H1 (cell line): ENCODE measurements at places on chromosomes 11 and 22. TPM values are rescaled to one million over a fixed set of nuclear protein-coding genes. Genes with fewer than 3 reads are reported as not detected.

DNA sequence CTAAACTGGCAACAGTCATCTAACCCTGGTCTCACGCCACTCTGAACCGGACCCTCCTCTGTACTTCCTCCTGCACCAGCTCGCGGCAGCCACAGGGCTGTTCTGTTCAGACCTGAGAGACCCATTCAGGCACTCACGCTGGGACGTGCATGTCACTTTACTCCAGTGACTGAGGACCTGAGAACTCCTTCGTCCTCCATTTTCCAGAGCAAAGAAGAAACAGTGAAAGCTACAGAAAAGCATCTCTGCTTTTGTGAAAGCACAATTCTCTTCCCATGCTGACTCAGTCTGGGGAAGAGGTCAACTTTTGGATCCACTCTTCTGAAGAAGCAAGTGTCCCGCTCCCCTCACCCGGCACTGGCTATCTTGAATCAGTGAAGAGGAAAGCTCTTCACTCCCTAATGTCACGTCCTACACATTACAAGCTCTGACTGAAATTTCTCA is 24.5 kb downstream of the PISD start:
- no peak for DNase-seq
- H3K27me3 ChIP-seq, result no peaks in the 10 kb centered on the region
- no peaks in the 10 kb centered on the region for H3K4me1 ChIP-seq
- no peak overlapping the region for H3K4me3 ChIP-seq
- H3K36me3 ChIP-seq, result peaks cover 3% of the 10 kb centered on the region; the same call in 1 of the 2 replicates

DNA sequence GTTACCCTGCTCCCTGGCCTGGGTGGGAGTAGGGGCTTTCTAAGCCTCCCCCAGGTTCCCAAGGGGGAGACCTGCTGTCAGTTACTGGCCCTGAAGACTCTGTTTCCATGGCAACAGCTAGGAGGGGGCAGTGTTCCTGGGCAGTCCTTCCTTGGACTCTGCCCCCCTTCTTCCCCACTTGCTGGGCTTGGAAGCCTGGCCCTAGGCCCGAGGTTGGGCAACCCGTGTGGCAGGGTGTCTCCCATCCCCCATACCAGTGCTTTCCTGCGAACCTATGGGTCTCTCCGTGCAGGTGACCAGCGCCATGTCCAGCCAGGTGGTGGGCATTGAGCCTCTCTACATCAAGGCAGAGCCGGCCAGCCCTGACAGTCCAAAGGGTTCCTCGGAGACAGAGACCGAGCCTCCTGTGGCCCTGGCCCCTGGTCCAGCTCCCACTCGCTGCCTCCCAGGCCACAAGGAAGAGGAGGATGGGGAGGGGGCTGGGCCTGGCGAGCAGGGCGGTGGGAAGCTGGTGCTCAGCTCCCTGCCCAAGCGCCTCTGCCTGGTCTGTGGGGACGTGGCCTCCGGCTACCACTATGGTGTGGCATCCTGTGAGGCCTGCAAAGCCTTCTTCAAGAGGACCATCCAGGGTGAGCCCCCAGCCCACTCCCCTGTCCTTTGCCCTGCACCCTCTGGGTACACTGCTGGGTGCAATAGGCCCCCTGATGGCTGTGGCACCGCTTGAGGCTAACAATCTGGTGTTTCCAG is 1.7 kb downstream of the ESRRA start:
- H3K27me3 ChIP-seq, result 0 out of 2 replicates have a peak, but pooled peaks cover 2% of the 10 kb centered on the region
- H3K36me3 ChIP-seq, result no peaks in the 10 kb centered on the region
- H3K27ac ChIP-seq, result no peak overlapping the region

GRCh38 chr11:35045236-35045820 is 93.6 kb upstream of the CD44 start:
- no peaks in the 10 kb centered on the region for H3K36me3 ChIP-seq
- no peak overlapping the region for H3K4me3 ChIP-seq
- no peak for DNase-seq

- H3K27me3 ChIP-seq, result no peaks in the 10 kb centered on the region; the same call in 1 of the 2 replicates
- no peak overlapping the region for H3K4me3 ChIP-seq
- H3K27ac ChIP-seq, result no peak overlapping the region
- H3K36me3 ChIP-seq, result no peaks in the 10 kb centered on the region
Observed at GRCh38 chr11:122113836-122114825, 1.9 kb downstream of the BLID start.

GRCh38 chr11:64455456-64456261 is 96.7 kb downstream of the RPS6KA4 start:
- no peak for DNase-seq
- H3K36me3 ChIP-seq, result no peaks in the 10 kb centered on the region
- no peaks in the 10 kb centered on the region for H3K27me3 ChIP-seq

- no peak overlapping the region for H3K4me3 ChIP-seq
- peaks cover 2% of the 10 kb centered on the region for H3K4me1 ChIP-seq
- no peaks in the 10 kb centered on the region for H3K27me3 ChIP-seq
- no peaks in the 10 kb centered on the region for H3K36me3 ChIP-seq
- no peak overlapping the region for H3K27ac ChIP-seq
Observed at GRCh38 chr11:9535189-9535781, 38.2 kb upstream of the WEE1 start.

DNA sequence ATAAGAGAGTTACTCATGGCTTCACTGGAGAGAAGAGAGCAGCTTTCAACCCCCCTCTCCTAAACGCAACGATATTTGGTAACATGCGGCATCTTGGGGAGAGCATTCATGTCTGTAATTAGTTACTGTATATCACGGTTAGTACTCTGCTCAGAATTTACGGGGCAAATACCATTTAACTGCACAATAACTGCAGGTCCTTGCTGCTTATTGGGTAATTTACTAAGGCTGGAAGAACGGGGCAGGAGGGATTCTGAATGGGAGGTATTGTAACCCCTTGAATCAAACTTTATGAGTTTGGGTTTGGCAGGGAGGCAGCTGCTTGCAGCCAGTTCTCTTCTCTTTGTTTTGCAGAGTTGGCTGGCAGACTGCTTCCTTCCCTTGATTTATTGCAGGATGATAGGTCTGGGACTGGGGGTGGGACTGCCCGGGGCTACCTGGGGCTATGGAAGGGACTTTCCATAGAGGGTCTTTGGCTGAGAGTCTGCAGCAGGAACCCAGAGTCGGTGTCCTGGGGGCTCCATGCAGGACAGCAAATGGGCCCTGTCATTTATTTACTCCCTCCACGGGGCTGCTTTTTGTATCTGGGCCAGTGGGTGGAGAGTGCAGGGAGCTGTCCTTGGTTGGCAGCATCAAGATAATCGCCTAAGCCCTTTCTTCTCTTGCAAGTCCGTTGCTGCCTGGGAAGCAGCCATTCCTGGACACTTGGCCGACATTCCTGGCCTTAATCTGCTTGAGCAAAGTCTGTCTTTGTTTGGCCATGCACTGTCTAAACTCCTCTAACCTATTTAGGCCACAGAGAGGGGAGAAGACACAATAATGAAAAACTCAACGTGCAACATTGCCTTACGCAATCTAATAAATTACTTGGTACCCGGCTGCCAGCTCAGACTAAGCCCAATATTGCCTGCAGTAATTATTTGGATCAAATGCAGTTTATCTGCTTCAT is 188.9 kb downstream of the ST3GAL4 start:
- H3K4me1 ChIP-seq, result peaks cover 20% of the 10 kb centered on the region
- no peaks in the 10 kb centered on the region for H3K27me3 ChIP-seq
- H3K36me3 ChIP-seq, result no peaks in the 10 kb centered on the region
- DNase-seq, result no peak

DNA sequence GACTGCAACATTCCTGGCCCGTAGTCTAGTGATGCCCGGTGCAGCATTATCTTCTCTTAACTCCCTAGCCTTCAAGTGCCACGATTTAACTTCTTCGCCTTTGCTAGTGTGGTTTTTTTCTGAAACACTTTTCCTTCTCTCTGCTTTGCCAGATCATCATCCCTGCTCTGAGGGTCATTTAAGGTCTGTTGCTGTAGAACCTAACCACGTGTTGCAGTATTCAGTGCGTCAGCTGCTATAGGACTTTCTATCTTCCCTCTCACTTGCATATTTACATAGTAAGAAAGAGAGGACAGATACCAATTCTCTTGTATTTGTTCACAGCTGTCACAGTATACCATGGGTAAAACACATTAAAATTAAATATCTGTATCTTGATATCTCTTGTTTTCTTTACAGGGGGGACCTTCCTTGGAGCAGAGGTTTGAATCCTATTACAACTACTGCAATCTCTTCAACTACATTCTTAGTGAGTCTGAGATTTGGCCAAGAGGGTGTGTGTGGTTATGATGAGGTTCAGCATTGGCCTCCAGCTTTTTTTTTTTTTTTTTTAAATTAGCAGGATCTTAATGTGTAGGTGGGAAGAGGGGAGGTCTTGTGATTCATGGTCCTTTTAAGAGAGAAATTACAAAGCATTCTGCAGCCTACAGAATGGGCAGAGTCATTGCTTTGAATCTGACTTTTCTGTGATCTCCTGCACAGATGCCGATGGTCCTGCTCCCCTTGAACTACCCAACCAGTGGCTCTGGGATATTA is 13.5 kb downstream of the EIF3L start:
- DNase-seq, result no peak
- H3K27me3 ChIP-seq, result no peaks in the 10 kb centered on the region
- H3K36me3 ChIP-seq, result peaks cover 86% of the 10 kb centered on the region
- no peaks in the 10 kb centered on the region for H3K4me1 ChIP-seq

GRCh38 chr11:108199446-108200321 is 22.8 kb downstream of the NPAT start:
- peaks cover 12% of the 10 kb centered on the region for H3K36me3 ChIP-seq
- DNase-seq, result no peak
- H3K4me1 ChIP-seq, result no peaks in the 10 kb centered on the region
- H3K4me3 ChIP-seq, result no peak overlapping the region
- H3K27me3 ChIP-seq, result no peaks in the 10 kb centered on the region

DNA sequence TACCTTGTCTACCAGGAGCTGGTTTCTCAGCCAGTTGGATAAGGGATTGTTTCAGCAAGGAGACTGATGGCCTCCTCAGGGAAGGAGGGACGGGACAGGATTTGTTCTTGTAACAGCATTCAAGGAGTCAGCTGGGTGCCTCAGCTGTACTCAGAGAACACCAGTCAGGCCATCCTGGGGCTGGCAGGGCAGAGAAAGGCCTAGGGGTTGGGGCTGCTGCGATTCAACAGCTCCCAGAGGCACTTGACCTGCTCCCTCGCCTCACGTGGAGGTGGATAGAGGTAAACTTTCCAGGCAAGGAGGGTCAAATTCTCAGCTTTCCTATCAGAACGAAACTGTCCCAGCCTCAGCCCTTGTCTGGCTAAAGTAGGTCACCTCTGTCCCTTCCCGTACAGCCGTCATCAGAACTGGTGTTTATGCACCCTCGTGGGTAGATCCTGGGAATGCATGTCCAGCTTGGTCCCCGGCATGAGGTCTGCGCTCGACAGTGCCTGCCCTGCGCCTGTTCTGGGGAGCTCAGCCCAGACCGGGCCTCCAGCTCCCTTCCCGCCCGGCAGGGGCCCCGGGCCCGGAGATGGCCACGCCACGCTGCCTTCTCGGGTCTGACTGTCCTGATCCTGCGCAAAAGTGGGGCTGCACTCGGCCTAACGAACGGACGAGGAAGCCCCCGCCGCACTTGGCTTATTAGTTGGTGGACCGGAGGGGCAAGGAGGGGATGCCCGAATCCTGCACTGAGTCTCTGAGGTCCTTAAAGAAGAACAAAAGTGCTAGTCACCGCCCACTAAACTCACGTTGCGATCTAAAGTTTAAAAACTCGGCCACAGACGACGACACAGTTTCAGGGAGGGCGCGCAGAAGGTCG is 762 bp upstream of the CCDC134 start:
- no peaks in the 10 kb centered on the region for H3K27me3 ChIP-seq
- H3K27ac ChIP-seq, result peak overlapping the region; percentile 63; the same call in 1 of the 2 replicates
- peak; percentile 67 for DNase-seq
- H3K4me3 ChIP-seq, result peak overlapping the region; percentile 78
- H3K36me3 ChIP-seq, result no peaks in the 10 kb centered on the region

DNA sequence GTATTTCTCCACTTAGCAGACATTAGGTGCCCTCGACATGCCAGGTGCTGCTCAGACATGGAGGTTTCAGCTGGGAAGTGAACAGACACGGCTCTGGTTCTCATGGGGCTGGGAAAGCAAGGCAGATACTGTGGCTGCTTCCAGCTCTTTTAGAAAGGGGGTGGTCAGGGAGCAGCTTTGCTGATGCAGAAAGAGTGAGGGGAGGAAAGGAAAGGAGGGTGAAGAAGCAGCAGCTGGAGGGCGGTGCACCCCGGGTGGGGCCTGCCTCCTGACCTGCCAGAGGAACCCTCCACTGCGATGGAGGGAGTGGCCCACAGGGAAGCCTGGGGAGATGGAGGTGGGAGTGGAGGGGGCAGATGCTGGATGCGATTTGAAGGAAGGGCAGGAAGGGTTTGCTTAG is 76.8 kb downstream of the MORC2 start:
- no peak overlapping the region for H3K4me3 ChIP-seq
- DNase-seq, result no peak
- H3K27me3 ChIP-seq, result no peaks in the 10 kb centered on the region
- no peak overlapping the region for H3K27ac ChIP-seq
- H3K4me1 ChIP-seq, result peaks cover 4% of the 10 kb centered on the region; the same call in 1 of the 2 replicates

DNA sequence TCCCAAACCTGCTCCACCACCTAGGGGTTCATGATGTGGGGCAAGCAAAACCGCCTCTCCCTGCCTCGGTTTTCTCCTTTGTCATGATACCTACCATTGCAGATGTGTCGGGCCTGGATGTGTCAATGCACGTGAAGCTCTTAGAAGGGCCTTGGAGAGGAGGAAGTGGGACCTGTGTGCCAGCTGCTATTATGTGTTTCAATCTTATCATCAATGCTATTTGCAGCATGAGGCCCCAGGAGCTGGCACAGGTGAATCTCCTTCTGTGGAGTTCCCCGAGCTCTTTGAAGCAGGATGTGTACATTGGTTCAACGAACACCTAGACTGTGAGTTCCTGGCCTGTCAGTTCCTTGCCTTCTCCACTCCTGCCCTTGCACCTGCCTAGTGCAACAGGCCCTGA is 331.6 kb downstream of the CTTN start:
- H3K4me3 ChIP-seq, result no peak overlapping the region
- no peaks in the 10 kb centered on the region for H3K36me3 ChIP-seq
- no peaks in the 10 kb centered on the region; the same call in 1 of the 2 replicates for H3K4me1 ChIP-seq

- no peaks in the 10 kb centered on the region for H3K4me1 ChIP-seq
- H3K36me3 ChIP-seq, result peaks cover 20% of the 10 kb centered on the region
- H3K4me3 ChIP-seq, result no peak overlapping the region
- DNase-seq, result no peak
Observed at GRCh38 chr11:73974604-73975478, 7.8 kb downstream of the UCP2 start.

- no peaks in the 10 kb centered on the region for H3K4me1 ChIP-seq
- H3K4me3 ChIP-seq, result no peak overlapping the region
- H3K36me3 ChIP-seq, result no peaks in the 10 kb centered on the region
- no peak overlapping the region for H3K27ac ChIP-seq
- no peaks in the 10 kb centered on the region for H3K27me3 ChIP-seq
- DNase-seq, result no peak
Observed at GRCh38 chr11:41675205-41675604, 215.8 kb upstream of the LRRC4C start.

- H3K27me3 ChIP-seq, result no peaks in the 10 kb centered on the region
- peaks cover 9% of the 10 kb centered on the region for H3K36me3 ChIP-seq
- no peak for DNase-seq
- H3K27ac ChIP-seq, result no peak overlapping the region
- no peaks in the 10 kb centered on the region for H3K4me1 ChIP-seq
Observed at GRCh38 chr11:119284344-119285157, 32.4 kb downstream of the MCAM start.

The GPHA2 gene
- 0.97 and 1.5 TPM in 2 replicates for total RNA-seq

The OR2D2 gene
- total RNA-seq, result 0.29 TPM in 1 of 2 replicates, not detected in the other

The HTR3B gene
- not detected in 2 replicates for total RNA-seq

The ANO1 gene
- total RNA-seq, result 4.3 and 5.0 TPM in 2 replicates

The FGF3 gene
- not detected in 2 replicates for total RNA-seq

The DGCR6 gene
- 0.82 and 0.96 TPM in 2 replicates for total RNA-seq

The MPZL3 gene
- 3.3 and 3.9 TPM in 2 replicates for total RNA-seq

The ATG13 gene
- 77.4 and 82.2 TPM in 2 replicates for total RNA-seq

The SHANK3 gene
- 6.0 and 6.3 TPM in 2 replicates for total RNA-seq

The TSPAN32 gene
- not detected in 2 replicates for total RNA-seq

The CARD16 gene
- total RNA-seq, result not detected in 2 replicates

The CLCF1 gene
- total RNA-seq, result 0.32 and 0.57 TPM in 2 replicates

The KCNA4 gene
- not detected in 2 replicates for total RNA-seq

The CLMP gene
- 20.8 and 24.1 TPM in 2 replicates for total RNA-seq

The C11orf16 gene
- not detected in 2 replicates for total RNA-seq

The CREB3L1 gene
- 12.7 and 13.7 TPM in 2 replicates for total RNA-seq
